Midbrain (tissue), 1 donor: ENCODE measurements at places on chromosomes 16 and 17.
A peak's percentile ranks its signal among the peaks of the same experiment; 100 is the strongest.

- no peak for DNase-seq
Observed at GRCh38 chr17:8698162-8698971, 46.3 kb downstream of the CCDC42 start.

DNA sequence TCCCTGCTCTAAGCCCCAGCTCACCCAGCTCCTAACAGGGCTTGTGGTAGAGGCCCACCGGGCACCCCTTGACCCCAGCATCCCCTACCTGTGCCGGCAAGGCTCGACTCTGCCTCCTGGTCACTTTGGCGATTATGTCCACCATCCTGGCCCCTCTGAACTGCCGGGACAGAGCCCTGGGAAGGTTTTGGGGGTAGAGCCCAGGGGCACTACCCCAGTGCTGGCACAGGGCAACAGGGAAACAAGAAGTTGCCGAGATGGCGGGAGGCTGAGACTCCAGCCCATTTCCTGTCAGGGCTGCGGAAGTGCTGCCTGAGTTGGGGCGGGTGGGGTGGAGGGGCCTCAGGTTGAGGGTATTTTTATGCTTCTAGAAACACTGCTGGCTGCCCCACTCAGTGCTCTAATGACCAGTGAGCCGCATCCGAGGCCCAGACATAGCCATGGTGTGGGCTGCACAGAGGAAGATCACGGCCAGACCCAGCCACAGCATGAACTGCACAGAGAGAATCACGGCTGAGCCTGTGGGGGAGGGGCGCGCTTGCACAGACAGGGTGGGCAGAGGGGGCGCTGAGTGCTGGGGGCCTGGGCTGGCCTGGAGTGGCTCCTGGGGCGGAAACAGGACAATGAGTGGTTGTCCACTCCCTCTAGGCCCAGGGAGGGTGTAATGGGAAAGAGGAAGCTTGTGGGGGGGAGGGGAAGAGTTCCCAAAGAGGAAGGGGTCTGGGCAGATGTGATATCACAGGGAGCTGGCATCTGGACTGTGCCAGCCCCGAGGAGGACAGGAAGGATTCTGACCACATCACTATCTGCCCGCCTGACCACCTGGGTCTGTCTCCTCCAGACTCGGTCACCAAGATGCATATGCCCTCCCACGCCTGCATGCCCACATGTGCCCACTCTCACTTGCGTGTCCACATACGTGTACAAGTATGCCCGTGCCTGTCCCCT is 22.3 kb downstream of the ARHGAP27 start:
- DNase-seq: no peak

DNA sequence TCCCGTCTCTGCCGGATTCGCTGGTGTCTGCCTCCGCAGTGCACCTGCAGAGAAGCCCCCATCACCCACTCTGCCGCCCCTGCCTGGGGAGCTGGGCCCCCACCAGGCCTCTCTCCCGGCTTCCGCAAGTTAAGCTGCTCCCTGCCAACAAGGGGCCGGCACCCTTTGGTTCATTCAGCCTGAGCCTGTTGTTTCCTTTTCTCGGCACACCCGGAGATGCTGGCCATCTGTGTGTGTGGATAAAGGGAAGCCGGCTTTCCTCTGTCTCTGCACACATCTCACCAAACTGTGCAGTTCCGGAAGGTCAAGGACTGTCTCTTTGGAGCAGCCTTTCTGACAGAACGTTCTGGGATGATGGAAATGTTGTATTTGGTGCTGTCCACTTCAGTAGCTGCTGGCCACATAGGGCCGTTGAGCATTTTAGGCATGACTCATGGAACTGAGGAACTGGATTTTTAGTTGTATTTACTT is 6.8 kb downstream of the MAPK8IP3 start:
- peak; percentile 12 for DNase-seq

- no peak for DNase-seq
Observed at GRCh38 chr16:31385680-31386079, 7.5 kb upstream of the ITGAD start.

DNA sequence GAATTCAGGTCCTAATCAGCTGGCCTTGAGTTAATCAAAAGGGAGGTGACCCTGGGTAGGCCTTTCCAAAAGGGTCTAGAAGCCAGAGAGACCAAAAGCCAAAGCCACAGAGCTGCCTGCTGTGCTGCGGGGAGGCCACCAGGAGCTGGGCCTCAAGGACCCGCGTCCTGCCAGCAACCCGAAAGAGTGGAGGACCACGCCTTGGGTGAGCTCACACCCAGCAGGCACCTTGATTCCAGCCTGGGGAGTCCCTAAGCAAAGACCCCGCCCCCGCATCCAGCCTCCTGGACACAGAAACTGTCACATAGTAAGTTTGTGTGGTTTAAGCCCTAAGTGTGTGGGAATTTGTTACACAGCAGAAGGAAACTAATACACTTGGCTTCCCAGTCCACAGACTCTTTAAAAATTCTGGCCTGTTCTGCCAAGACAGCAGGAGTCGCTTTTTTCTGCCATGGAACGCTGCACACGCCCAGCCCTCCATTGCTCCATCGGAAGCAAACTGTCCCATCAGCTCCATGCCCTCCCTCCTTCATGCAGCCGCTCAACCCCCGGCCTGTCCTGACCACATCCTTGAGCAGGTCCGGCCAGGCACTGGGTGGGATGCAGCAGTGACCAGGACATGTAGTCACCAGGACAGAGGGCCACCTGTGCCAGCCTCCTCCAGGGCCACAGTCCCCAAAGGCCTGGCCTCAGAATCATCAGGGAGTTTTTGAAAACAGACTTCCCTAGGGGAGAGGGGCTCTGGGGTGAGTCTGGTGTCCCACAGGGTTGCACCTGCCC is 20.9 kb upstream of the RASD1 start:
- no peak for DNase-seq

DNA sequence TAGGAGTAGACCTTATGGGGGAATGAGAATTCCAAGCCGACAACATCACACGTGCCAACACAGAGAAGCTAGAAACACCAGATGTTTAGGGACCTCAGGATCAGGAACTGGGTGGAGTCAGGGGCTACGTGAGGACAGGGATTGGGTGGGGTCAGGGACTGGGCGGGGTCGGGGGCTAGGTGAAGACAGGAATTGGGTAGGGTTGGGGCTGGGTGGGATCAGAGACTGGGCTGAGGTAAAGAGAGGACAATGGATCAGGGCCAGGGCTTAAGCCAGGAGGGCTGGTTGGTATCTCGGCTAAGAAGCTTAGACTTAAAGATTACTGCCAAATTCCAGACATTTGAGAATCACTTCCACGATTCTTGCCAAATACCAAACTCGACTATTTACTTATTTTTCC is 11.6 kb downstream of the TEKT5 start:
- DNase-seq: no peak

DNA sequence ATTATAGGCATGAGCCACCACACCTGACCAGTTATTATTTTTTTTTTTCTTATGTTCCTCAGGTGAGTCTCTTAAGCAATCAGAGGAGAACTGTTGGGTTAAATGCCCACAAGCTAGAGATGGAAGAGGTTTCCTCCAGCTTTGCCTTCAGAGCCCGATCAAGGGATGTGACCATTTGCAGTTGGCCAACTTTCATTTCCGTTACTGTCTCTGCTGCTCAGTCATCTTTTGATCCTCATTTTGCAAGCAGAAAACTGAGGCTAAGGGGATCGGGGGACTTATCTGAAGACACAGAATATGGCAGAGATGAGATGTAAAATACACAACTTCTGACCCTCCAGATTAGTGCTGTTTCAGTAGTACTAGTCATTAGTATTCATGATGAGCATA is 188.8 kb downstream of the RAB11FIP4 start:
- no peak for DNase-seq

- DNase-seq: no peak
Observed at GRCh38 chr16:25751230-25751835, 59.6 kb downstream of the HS3ST4 start.

- DNase-seq: no peak
Observed at GRCh38 chr16:11379420-11379819, 34.2 kb downstream of the RMI2 start.

GRCh38 chr17:46108120-46108519 is 85.1 kb downstream of the KANSL1 start:
- no peak for DNase-seq

DNA sequence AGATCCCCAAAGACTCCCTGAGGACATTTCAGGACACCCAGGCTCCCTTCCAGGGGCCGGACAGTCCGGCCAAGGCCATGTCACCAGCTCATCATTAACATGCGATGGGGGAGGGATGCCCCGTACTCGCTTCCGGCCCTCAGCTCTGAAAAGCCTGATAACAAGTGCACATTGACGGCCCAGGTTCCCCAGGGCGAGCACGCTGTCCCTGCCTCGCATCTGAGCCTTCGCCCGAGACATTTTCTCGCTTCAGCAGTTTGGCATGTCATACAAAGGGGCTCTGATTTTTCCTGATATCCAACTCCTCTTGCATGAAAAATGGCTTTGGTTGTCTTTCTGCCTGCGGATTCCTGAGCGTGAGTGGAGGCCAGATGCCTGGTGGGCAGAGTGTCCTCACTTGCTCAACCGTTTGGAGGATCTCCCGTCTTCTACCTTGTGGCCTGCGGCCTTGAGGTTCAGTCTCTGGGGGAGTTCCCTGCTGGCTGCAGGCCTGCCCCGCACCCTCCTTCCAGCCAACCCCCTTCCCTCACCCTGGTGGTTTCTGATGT is 14.1 kb downstream of the CACNG4 start:
- DNase-seq: no peak

- no peak for DNase-seq
Observed at GRCh38 chr17:11366272-11366850, 125.3 kb downstream of the SHISA6 start.

DNA sequence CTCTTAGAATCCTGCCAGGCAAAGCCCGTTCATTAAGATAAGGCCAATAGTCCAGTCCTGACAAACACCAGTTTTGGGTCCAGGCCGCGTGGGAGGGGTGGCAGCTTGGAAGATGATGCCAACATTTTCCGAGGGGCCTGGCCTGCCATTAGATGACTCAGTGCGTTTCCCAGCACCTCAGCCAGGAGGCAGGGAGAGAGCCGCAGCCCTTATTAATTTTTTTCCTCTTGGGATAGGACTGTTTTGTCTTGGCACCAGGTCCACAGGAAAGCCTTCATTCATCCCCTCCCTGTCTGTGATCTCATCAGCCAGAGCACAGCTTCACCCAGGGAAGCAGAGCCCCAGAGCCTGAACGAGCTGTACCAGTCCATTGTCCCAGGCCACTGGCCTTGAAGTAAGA is 4.7 kb upstream of the NDEL1 start:
- no peak for DNase-seq

GRCh38 chr16:47461598-47462266 is 601 bp downstream of the PHKB start:
- DNase-seq: peak; percentile 20

DNA sequence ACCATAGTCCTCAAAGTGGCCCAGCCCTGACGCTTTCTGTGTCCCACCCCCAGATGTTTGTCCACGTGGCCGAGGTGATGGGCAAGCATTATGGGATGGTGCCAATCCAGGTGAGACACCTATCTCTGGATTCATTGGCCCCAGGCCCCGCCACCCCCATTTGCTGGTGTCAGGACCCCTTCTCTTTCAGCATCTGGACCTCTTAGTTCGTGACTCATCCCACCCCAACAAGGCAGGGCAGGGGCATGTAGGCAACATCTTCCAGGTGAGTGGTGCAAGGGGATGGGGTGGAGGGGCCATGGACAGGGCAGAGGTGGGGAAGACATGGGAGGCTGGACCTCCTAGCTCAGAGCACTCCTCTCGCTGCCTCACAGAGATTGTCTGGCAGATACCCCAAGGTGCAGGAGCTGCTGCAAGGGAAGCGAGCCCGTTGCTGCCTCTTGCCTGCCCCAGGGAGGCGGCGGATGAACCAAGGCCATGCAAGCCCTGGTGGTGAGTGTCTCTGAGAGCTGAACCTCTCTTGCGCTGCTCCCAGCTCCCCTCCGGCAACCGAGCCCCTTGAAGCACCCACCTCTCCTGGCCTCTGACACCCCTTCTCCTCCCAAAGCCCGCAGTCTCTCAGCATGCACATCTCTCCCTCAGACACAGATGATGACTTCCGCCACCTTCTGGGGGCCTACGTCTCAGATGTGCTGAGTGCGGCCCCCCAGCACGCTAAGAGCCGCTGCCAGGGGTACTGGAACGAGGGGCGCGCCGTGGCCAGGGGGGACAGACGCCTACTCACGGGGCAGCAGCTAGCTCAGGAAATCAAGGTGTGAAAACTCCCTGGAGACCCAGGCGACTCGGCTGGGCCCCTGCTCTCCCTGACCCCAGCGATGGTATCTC is 3.6 kb downstream of the RNF112 start:
- no peak for DNase-seq

DNA sequence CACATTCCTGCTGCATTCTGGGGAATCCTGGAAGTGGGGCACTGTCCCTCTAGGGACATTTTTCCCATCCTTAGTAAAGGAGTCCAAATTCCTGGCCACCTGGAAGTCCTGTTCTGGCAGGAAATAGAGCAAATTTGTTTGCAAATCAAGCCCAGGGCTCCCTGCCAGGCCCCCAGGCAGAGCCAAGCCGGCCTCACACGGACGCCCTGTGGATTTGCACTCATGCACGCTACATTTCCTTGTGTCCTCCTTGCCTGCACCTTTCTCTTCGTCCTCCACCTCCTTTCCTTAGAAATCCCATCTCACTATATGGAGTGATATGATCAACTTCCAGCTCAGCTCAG is 7.0 kb upstream of the CALB2 start:
- no peak for DNase-seq

- peak; percentile 10 for DNase-seq
Observed at GRCh38 chr16:89352091-89352681, 134.7 kb downstream of the ZNF778 start.

DNA sequence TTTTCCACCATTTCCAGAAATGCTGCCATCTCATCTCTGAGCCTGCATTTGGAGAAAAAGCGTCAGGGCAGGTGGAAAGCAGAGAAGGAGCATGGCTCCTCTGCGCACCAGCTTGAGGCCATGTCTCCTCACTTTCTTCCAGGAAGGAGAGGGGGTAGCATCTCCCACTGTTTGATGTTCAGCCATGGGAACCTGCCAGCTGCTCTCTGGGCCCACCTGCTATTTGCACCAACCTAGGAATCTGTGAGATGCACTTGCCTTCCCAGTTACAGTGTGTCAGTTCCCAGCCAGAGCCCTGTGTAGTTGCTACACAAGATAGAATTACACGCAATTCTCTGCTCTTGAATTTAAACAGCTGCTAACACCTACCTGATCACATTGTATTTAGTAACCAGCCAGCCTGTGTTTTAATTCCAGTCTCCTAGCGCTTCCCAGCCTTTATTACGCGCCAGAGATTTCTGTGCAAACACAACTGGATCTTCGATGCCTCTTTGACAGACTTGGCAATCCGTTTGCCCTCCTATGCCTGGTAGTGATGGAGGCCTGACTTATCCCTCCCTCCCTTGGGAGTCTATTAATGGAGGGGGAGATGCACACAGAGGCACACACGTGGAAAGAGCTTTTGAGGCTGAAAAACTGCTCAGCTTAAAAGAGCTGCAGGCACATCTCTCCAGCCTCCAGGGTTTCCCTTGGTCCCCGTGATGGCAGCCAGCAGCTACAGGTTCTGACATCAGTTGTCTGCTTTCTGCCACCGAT is 98.1 kb upstream of the SEC14L1 start:
- DNase-seq: no peak

GRCh38 chr17:51768706-51769105 is 389.8 kb downstream of the CA10 start:
- no peak for DNase-seq
